ENCODE measurements at places on chromosomes 2 and 18. TPM values are rescaled to one million over a fixed set of nuclear protein-coding genes. Genes with fewer than 3 reads are reported as not detected.

DNA sequence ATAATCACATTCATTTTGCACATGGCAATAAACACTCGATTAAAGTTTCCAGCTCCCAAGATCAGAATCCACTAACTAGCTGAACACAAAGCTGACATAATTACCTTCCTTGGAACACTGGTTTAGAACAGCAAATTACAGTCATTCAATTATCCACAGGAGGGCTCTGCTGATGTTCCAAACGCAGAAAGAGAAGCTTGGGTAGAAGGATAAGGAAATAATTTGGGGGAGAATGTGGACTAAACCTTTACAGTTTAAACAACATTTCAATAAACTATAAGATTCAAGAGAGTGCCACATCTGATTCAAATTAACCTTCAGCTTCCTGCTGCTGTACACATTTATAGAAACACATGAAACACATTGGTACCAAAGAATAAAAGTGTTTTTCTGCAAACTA is 67.8 kb upstream of the ARL4C start:
- no peak for DNase-seq

- DNase-seq: no peak
Observed at GRCh38 chr2:45930396-45930792, 278.9 kb downstream of the PRKCE start.

- no peak for DNase-seq
Observed at GRCh38 chr18:59505356-59505755, 146.3 kb upstream of the LMAN1 start.

GRCh38 chr2:161019311-161019710 is 140.9 kb upstream of the TANK start:
- DNase-seq: no peak

CNNM4 gene
- total RNA-seq: 4.0 TPM

- DNase-seq: no peak
Observed at GRCh38 chr2:173764094-173764493, 201.1 kb downstream of the SP3 start.

- no peak for DNase-seq
Observed at GRCh38 chr2:163713534-163714311, 22.1 kb downstream of the FIGN start.

DNA sequence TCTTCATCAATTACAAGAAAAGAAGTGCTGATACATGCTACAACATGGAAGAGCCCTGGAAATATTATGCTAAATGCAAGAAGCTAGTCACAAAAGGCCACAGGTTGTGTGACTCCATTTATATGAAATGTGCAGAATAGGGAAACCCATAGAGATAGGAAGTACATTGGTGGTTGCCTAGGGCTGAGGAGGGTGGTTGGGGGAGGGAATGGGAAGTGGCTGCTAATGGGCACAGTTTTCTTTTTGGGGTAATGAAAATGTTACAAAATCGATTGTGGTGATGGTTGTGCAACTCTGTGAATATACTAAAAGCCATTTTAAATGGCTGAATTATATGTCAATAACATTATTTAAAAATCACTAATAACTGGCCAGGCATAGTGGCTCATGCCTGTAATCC is 24.3 kb upstream of the RESP18 start:
- DNase-seq: no peak

GRCh38 chr2:229712136-229712535 is 2.2 kb downstream of the DNER start:
- DNase-seq: no peak

SERPINB4 gene
- total RNA-seq: not detected

DNA sequence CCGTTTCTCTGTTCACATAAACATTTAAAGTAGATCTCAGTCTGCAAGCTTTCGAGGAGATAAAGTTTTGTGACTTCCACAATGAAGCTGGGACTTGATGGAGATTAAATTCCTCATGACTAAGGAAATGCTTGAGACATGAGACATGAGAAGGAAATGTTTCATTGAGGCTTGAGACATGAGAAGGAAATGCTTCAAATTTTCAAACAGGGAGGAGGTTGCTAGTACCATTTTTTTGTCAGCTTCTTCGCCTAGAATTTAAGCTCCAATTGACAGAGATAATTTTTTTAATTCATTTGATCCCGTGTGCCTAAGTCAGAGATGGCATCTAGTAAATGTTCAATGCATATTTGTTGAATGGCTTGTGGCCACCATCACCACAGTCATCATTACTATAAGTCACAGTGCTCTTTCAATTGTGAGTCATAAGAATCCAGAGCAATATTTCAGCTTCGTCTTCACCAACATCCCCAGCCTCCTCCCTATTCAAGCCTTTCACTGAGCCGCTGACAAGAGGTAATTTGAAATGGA is 543 bp upstream of the MARCHF4 start:
- peak; percentile 68 for DNase-seq

DNA sequence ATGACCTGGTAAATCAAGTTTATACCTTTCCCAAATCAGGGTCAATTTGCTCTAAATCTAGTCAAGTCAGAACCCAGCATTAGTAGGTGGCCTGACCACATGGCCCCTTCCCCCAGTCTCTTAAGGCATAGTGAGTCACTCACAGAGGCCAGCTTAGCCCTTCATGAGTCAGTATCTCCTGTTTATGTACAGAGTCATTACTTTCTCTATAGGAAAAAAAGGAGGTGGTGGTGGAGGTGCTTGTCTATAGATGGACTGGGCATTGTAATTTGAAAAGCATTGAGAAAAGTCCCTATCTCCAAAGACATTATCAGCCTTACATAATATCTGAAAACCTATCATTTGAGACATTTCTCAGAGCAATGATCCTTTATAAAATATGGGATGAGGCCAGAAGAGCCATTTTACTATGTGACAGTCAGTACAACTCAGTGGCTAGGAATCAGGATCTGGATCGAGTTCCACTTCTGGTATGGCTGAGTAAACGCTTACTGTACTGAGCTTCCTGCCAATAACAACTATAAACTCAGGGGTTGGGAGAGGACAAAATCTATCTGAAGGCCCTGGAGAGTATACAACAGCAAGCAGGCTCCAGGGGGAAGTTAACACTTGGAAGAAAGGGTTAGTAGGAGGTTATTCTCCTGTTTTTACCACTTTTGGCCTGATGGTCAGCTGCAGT is 22.5 kb upstream of the SIGLEC15 start:
- DNase-seq: peak; percentile 88

PLCD4 gene
- 1.6 TPM for total RNA-seq

DNA sequence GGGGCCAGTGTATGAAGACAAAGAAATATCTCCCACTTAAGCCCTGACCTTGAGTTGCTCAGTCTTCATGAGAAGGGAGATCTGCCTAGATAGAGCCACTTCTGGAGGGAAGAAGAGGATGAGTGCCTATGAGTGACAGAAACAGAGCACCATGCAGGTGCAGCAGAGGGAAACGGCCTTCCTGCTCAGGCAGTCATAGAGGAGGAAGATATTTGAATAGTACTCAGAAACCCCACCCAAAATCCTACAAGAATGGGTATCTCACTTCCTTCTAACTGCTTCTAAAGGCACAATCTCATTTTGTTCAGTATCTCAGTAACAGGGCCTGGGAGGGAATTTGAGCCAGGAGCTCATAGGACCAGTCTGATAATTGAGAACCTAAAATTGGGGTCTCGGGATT is 339.3 kb downstream of the ALK start:
- no peak for DNase-seq

DNA sequence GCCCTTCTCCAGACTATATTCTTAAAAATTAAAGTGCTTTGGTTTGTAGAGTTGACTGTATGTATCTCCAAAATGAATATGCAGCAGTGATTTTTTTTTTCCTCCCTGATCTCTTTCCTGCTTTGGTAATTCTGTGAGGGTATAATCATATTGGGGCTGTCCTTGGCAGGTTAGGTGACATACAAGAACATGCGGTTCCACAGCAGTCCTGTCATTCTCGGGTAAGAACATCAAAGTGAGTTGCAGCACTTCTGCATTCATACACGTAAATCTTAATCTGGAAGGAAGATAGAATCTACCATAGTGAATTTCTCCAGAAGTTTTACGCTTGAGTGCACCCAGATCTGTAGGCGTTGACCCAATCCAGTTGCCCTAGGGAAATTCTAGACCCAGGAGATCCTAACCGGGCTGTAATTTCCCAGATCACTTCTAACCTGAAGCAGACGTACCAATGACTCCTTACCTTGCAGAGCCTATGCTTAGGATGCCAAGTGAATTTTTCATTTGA is 109.4 kb downstream of the PRPF40A start:
- DNase-seq: no peak

GRCh38 chr18:61435064-61435652 is 101.9 kb downstream of the CDH20 start:
- DNase-seq: no peak

DNA sequence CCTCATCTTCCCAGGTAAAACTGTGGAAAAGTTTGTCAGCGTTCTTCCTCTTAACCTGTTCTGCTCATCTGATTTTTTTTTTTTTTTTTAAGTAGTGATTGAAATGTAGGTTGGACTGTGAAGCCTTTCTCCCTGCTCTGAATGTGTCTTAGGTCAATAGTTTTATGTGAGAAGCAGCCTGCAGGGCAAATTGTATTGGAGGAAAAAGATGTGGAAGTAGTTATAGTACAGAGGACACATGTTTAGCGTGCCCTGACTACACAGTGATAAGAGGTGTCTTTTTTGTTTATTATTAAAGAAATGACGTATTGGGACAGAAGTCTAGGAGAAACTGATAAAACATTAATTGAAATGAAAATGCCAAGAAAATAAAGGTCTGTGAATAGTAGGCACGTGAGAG is 1.5 kb downstream of the MTA3 start:
- peak; percentile 10 for DNase-seq

ZSWIM2 gene
- not detected for total RNA-seq

- DNase-seq: no peak
Observed at GRCh38 chr2:36613801-36614200, 15.8 kb upstream of the FEZ2 start.
